ENCODE measurements at places on chromosomes 16 and 17.
A peak's percentile ranks its signal among the peaks of the same experiment; 100 is the strongest.

- DNase-seq, result no peak
These were observed 127.1 kb downstream of the RPTOR start for GRCh38 chr17:80671825-80672110.

- DNase-seq, result peak; percentile 80
These were observed 20.0 kb downstream of the TRAF4 start for GRCh38 chr17:28763804-28764266.

DNA sequence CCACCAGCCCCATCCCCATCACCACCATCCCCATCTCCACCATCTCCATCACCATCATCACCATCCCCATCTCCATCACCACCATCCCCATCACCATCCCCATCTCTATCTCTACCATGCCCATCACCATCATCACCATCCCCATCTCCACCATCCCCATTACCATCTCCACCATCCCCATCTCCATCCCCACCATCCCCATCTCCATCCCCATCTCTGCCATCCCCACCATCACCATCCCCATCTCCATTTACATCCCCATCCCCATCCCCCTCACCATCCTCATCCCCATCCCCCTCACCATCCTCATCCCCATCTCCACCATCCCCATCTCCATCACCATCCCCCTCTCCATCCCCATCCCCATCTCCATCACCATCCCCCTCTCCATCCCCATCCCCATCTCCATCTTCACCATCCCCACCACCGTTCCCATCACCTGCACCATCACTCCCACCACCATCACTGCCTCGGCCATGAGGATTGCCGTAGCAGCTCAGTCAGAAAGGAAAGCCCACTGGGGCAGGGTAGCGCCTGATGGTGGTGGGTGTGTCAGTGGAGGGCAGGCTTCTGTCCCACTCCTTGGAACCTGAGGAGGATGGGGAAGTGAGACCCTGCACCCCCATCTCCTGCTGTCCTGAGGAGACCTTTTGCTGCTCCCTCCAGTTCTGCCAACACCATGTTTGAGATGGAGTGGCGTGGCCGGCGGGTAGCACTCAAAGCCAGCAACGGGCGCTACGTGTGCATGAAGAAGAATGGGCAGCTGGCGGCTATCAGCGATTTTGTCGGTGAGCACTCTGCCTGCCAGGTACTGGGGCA, 7.5 kb downstream of the FSCN2 start:
- no peak for DNase-seq

GRCh38 chr16:46857368-46857945, 26.5 kb upstream of the C16orf87 start:
- DNase-seq, result peak; percentile 88

DNA sequence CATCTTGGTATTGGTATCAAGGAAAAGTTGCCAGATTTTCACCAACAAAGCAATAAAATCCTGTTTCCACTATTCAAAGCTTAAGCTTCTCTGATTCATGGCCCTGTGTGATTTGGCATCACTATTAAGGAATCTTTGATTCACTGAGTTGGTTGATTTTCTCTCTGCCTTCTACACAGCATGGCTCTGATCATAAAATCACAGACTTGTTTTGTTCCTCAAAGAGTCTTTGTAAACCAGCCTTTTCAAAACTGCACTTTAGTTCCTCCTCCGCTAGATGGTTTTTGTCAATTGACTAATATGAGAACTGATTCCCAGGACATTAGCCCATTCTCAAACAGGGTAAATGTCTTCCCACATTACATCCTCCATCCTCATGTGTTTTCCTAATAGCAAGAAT, 197.6 kb downstream of the DNAH9 start:
- DNase-seq, result no peak

Data from DMS53 (cell line).